ENCODE measurements at places on chromosomes 12 and 14.

- no peak for DNase-seq
These were observed 12.8 kb downstream of the MYL2 start for GRCh38 chr12:110907583-110907982.

DNA sequence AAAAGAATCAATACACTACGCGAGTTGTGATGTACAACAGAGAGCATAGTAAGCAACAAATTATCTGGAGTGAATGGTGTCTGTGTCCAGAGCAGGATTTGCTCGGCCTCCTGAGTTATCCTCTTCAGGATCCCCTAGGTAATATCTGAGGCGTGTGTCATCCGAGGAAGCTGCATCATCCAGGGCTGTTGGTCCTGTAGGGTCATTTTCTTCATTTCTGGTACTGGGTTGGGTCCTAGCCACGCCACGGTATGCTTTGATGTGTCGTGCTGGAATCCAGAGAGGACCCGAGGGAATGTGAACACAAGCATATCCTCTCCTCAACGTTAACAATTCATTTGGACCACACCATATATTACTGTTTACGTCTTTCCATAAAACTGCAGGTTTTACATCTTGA lies 19.0 kb upstream of the CLEC4E start:
- no peak for DNase-seq

GRCh38 chr12:71061451-71061850 lies 96.3 kb downstream of the TSPAN8 start:
- DNase-seq: no peak

- no peak for DNase-seq
These were observed 19.7 kb downstream of the VDR start for GRCh38 chr12:47885012-47885501.

- no peak for DNase-seq
These were observed 1.6 kb downstream of the DGKA start for GRCh38 chr12:55932551-55932910.

DNA sequence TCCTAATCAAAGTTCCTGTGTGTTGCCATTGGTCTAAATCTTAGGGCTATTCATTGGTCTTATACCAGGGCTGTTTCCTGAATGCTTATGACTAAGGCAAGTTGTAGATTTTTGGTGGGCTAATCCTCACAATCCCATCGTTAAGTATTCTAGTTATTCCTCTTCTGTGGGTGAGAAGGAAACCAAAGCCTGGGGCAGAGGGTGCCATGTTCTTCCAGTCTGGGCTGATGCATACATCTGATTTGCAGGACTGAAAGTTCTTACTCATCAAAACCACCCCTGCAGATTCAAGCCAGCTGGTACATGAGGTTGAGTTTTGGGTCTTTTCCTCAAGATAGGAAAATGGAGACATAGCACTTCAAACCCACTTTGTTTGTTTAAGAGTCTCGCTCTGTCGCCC lies 25.7 kb downstream of the PPP1CC start:
- DNase-seq: no peak

DNA sequence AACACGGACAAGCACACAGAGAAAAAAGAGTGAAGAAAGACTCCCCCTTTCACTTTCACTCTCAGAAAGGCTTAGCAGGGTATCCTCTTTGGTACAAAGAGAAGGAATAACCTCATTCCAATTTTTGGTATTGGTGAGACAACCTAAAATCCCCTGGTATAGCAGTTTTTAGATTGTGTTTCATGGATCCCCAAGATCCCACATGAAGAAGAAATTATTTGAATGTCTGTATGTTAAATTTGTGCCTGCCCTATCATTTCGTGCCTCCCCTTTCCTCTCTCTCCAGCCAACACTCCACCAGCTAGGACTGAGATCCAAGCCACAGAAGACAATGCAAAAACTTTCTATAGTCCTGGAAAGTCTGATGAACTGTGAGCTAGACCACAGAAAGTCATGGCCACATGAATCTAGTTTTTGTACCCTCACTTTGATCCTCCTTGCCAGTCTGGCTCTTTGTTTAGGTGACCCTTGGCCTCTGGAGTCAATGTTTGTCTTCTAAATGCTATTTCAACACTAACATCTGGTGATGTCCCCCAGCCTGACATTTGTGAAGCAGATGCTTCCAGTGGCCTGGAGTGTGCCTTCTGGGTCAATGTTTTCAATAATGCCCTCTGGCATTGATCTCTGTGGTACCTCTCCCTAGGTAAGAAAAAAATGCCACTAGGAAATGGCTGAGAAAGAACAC lies 181.9 kb upstream of the BMP4 start:
- DNase-seq: no peak

GRCh38 chr12:129900306-129900705 lies 3.5 kb downstream of the TMEM132D start:
- no peak for DNase-seq

DNA sequence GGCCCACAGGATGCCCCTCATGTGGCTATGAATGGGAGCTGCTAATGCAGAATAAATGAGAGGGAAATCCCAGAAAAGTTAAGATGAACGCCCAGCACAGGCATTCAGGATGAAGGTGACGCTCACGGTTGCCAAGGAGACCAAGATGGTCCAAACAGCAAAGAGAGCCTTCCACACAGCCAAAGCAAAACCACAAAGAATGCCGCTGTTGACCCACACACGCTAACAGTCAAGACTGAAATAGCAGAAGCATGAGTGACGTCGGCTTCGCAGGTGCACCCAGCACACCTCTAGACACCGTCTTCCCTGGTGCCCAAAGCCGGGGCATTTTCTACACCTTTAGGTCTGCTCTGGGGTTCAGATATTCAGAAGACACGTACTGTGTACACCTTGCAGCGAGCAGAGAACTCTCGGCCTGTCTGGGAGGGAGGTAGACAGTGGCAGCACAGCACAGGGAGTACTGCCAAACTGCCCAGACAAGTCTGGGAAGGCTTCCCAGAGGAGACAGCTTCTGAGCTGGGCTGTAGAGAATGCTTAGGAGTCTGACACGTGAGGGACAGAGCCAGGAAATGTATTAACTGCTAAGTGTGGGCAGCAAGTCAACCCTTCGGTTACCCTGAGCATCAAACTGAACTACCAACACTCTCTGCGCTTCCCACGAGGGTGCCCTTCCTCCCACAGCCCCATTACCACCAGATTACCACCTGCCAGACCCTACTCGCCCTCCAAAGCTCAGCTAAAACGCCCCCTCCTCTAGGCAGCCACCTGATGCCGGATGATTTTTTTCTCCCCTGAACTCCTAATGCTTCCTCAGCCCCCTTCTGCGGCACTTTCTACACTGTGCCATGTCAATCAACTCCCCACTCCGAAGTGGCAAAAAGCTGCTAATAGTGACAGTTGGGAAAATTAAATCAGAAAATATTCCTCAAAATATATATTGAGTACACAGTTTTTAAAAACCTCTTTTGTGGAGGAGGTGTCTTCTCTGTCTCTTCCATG lies 50.1 kb downstream of the CCDC88C start:
- DNase-seq: no peak

- no peak for DNase-seq
These were observed 80.0 kb downstream of the ATXN2 start for GRCh38 chr12:111519083-111519482.

DNA sequence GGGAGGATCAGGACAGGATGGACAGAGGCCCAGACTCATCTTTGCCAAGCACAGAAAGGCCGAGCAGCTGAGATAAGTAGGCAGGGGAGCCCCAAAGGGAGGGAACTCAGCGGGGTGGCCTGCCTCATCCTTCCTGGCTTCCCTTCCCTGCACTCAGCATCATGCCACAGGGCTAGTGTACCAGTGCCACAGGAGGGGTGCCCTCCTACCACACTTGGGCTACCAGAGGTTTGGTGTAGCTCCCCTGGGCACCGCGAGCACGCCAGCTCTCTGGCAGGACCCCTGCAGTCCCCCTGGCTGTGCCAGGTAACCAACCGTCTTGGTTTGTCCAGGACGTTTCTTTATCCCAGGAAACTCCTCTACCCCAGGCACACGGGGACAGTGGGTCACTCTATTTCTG lies 123.5 kb downstream of the ESRRB start:
- DNase-seq: no peak

- DNase-seq: no peak
These were observed 474.9 kb downstream of the APAF1 start for GRCh38 chr12:99119943-99120342.

DNA sequence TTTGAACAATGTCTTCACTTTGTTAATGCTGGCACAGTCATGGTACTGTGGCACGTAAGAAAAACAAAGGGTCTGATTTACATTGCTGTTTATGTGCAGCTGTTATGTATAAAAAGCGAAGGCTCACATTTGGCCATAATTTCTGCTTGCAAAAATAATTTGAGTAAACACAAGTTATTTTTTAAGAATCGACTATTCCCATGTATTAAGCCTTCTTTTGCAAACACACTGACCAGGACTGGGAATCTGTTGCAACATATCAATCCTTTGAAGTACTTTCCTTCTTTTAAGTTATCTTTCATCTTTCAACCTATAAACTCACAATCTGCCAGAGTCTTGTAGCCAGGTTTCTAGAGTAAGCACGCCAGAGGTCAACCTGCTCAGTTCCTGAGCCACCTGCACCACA lies 145.4 kb upstream of the BMP4 start:
- no peak for DNase-seq

- no peak for DNase-seq
These were observed 13.4 kb upstream of the NAV3 start for GRCh38 chr12:77817276-77817675.

- DNase-seq: no peak
These were observed 159.3 kb downstream of the SLC2A13 start for GRCh38 chr12:39946361-39947280.

- no peak for DNase-seq
These were observed 8.4 kb downstream of the ARHGEF25 start for GRCh38 chr12:57619434-57620244.

- no peak for DNase-seq
These were observed 131.6 kb downstream of the SEC23A start for GRCh38 chr14:38971258-38971921.

DNA sequence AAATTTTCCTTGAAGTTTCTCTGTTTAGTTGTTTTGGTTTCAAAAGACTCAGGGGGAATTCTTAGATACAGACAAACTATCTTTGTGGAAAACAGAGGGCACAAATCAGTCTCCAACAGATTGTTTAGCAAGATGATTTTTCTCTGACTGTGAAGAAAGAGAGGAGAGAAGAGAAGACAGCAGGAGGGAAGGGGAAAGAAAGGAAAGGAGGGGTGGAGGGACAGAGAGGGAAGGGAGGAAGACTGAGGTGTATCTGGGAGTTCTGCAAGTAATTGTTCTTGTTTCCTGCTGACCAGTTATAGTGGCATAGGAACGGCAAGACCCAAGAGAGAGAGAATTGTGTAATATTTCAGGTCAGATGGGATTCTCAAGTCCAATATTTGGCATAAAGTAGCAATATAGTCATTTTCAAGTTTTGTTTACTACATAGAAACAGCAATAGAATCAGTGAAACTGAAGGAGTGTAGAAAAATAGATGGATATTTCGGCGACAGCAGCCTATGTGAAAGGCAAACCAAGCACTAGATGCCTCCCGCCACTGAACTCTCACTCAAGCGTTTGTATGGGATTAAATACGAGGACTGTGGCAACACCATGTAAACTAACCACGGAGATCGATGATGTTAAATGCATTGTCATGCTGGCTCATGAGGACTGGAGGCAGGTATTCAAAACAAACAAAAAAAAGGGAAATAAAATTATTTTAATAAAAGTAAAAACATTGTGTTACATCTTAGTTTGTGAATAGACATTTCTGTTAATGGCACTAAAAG lies 342.5 kb downstream of the SLC16A7 start:
- no peak for DNase-seq

DNA sequence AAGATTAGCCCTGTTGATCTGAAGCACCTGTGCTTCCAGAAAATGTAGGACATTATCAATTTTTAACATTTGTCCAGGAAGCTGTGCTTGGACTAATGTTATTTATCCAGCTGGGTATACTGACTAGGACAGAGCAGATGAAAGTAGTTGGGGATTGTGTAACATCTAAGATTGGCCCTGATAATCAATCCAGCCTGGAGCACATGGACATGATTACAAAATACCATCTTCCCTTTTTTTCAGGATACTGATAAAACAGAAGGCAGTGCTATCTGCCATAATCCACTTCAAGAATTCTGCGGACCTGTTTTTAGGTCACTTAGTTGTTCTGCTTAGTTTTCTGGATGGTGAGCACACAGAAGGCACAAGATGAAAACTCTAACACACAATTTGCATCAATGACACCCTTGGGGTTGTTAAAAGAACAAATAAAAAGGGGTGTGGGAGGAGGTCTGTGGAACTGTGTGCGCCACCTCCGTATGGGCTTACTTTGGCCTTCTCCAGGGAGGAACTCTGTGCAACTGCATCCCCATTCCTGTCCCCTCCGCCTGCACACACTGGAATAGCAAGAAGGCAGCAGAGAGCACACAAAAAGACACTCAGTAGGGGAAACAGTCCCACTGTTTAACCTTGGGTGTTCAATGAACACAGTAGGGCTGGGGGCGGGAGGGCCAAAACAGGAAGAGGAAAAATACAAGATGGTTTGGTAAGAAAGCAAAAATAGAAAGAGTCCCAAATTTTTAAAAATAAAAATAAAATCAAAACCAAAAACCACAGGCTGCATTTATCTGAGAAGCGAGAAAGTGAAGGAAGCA lies 31.1 kb upstream of the DUSP6 start:
- DNase-seq: peak; percentile 46

- no peak for DNase-seq
These were observed 68.6 kb downstream of the GLRX5 start for GRCh38 chr14:95603415-95603814.

DNA sequence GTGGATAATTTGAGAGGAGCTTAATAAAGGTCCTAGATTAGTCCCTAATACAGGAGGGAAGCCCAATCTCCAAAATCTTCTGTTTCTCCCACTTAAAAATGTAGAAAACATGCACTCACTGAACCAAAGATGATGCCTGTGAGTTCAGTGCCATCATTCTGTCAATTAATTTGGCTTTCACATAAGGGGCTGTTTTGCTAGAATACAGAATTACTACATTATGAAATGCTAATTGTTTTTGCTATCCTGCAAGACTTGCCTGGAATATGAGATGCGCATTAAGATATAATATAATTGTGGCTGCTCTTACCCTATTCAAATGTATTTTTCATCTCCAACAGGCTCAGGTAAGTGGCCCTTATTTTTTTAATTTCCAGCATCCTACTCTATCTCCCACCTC lies 111.7 kb downstream of the SEC23A start:
- no peak for DNase-seq

DNA sequence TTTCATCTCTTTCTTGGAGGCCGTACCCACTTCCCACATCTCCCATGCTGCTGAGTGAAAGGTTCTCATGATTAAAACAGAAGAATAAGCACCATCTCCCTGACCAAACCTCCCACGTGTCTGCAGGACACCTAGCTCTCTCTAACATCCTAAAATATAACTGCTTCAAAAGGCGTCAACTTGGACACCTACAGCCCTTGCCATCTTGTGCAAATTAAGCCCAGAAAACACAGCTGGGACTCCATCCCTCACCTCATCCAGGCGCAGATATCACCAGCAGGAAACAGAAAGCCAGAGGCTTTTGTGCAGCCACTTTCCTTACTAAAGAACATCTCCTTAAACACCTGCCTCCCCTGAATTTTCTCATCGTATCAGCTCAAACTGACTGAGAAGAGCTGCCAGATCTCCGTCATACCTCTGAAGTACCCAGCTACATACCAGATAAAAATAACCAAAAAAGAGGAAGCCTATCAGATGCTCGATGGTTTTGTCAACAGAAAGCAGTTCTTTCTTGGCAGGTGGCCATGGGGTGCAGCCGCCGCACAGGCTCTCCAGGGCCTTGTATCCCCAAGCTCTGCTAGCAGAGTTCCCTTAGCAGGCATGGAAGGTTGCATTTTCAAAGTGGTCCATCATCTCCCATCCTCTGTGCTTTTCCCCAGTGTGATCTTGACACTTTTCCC lies 28.8 kb downstream of the MAP3K9 start:
- DNase-seq: no peak
